Caki2 (cell line): ENCODE measurements at places on chromosomes 13 and 19.

DNA sequence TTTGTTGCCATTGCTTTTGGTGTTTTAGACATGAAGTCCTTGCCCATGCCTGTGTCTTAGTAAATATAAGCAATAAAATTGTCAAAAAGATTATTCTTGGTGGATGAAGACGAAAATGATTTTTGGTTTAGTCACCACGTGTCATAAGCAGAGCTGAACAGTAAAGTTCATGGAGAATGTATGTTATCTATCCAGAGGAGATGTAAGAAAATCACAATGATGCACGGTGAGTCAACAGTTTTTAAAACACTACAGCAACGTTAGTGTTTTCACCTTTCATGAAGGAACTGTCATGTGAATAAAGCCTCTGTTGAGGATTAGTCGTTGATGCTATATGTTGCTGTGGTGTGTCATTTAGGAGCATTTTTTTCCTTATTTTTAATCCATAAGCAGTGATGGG is 137.6 kb downstream of the GPC6 start:
- no peak for DNase-seq

DNA sequence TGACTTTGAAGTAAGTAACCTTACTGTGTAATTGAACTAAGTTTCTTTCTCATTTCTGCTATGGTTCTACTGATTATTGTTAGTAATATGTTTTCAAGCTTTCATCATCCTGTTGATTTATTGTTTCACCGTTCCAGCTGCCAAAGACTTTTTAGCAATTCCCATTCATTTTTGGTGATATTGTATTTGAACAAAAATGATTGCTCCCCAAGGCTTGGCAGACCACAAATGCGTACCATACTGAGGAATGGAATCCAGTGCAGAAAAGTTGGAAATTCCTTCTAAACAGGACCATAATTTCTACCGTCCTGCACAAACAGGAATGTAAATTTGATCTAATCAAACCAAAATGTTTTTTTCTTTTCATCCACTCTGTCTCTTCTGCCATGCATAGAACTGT is 10.7 kb downstream of the EPSTI1 start:
- no peak for DNase-seq

DNA sequence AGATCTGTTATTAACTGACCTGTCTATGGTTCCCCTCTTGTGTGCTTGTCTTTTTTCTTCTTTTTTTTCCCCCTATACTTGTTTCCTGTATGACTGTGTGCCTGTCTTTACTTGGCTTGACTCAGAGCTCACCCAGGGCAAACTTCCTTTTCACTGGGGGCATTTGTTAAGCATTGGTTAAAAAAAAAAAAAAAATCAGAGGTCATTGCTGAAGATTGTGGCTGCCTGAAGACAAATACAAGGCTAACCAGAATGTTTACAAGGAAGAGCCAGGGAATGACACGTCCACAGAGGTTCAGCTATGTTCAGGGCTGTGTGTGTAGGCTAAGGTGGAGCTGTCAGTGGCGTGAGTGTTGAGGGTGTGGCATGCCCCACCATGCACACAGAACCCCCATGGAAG is 47.1 kb downstream of the LNX2 start:
- DNase-seq = peak; percentile 46

DNA sequence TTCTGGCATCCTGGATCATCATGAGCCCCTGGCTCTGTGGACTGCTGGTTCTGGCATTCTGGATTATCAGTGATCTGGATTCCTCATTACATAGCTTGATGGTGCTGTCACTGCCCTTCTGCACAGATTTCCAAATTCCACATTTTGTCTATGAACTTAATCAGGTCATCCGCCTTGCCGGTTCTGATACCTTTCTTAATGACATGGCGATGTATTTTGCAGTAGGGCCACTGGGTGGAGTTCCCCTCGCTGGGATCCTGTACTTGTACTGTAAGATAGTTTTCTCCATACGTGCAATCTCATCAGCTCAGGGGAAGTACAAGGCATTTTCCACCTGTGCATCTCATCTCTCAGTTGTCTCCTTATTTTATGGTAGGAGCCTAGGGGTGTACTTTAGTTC is 24.4 kb upstream of the OR7C2 start:
- DNase-seq = no peak

DNA sequence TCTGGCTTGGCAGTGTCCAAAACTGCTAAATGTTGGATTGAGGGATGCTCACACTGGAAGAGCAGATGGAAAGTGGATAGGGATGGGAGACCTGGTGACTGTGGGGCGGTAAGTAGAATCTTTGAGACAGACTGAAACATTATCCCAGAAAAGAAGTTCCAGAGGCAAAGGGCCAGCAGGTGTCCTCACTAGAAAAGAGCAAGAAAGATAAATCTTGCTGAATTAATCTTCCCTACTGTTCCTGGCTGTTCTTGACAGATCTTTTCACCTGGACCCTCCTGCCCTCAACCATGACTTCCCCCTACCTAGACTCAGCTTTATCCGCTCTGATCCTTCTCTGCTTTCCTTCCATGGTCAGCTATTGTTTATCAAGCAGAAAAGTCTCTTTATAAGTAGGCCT is 35.0 kb upstream of the FRY start:
- DNase-seq = no peak

- no peak for DNase-seq
Observed at GRCh38 chr13:28047757-28048388, 52.5 kb downstream of the FLT3 start.
